Osteoblast (primary cell): ENCODE measurements at places on chromosomes 5 and 9. TPM values are rescaled to one million over a fixed set of nuclear protein-coding genes. Genes with fewer than 3 reads are reported as not detected.
A peak's percentile ranks its signal among the peaks of the same experiment; 100 is the strongest.

Gene MYMK
- not detected in 2 replicates for total RNA-seq

Gene ANKRD34B
- not detected in 2 replicates for total RNA-seq

Gene TNFSF8
- total RNA-seq, result not detected in 2 replicates

DNA sequence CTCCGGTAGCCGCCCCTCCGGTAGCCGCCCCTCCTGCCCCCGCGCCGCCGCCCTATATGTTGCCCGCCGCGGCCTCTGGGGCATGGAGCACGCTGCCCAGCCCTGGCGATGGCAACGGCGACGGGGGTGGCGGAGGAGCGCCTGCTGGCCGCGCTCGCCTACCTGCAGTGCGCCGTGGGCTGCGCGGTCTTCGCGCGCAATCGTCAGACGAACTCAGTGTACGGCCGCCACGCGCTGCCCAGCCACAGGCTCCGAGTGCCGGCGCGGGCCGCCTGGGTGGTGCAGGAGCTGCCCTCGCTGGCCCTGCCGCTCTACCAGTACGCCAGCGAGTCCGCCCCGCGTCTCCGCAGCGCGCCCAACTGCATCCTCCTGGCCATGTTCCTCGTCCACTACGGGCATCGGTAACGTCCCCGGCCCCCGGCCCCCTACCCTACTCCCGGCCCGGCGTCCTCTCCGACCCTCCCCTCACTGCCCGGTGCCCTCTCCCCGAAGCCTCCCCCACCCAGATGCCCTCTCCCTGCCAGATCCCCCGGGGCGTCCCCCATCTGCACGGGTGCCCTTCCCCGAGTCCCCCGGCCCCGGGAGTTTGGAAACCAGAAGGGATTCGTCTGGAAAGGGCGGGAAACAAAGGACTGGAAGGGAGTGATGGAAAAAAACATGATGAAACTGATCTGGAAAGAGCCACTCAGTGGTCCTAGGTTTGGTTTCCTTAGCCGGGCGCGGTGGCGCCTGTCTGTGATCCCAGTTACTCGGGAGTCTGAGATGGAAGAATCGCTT lies 417 bp downstream of the SRD5A1 start:
- H3K4me3 ChIP-seq, result peak overlapping the region; percentile 90
- H3K27ac ChIP-seq, result peak overlapping the region; percentile 99
- H3K36me3 ChIP-seq, result peaks cover 20% of the 10 kb centered on the region
- no peaks in the 10 kb centered on the region for H3K27me3 ChIP-seq
- peak; percentile 69 for DNase-seq

Gene SLC6A18
- not detected in 2 replicates for total RNA-seq
